ENCODE measurements at places on chromosomes 7 and 10.

DNA sequence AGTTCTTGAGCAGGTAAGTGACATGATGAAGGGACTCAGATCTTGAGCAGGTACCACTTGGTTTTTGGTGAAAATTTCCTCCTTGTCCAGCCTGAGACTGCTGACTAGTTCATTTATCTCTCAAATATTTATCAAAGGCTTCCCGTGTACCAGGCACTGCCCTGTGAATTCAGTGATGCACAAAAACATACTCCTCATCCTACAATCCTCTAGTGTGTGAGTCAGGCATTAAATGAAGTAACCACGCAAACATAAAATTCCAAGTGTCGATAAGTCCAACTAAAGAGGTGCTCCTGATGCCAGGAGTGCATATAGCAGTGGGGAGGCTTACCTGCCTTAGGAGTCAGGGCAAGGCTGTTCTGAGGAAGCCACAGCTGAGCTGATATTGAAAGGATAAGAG is 41.5 kb upstream of the LBX1 start:
- no peaks in the 10 kb centered on the region for H3K27me3 ChIP-seq
- no peak overlapping the region for H3K27ac ChIP-seq
- H3K4me3 ChIP-seq = no peak overlapping the region

- no peak overlapping the region for H3K4me3 ChIP-seq
- no peak for DNase-seq
- H3K36me3 ChIP-seq = no peaks in the 10 kb centered on the region
- no peak overlapping the region for H3K27ac ChIP-seq
- no peaks in the 10 kb centered on the region for H3K4me1 ChIP-seq
- no peaks in the 10 kb centered on the region for H3K27me3 ChIP-seq
Measured at GRCh38 chr7:79529214-79529880, 75.9 kb upstream of the MAGI2 start.

GRCh38 chr7:133070562-133070961 is 11.3 kb downstream of the CHCHD3 start:
- H3K27ac ChIP-seq = no peak overlapping the region
- DNase-seq = no peak
- no peaks in the 10 kb centered on the region for H3K27me3 ChIP-seq
- no peaks in the 10 kb centered on the region for H3K36me3 ChIP-seq

DNA sequence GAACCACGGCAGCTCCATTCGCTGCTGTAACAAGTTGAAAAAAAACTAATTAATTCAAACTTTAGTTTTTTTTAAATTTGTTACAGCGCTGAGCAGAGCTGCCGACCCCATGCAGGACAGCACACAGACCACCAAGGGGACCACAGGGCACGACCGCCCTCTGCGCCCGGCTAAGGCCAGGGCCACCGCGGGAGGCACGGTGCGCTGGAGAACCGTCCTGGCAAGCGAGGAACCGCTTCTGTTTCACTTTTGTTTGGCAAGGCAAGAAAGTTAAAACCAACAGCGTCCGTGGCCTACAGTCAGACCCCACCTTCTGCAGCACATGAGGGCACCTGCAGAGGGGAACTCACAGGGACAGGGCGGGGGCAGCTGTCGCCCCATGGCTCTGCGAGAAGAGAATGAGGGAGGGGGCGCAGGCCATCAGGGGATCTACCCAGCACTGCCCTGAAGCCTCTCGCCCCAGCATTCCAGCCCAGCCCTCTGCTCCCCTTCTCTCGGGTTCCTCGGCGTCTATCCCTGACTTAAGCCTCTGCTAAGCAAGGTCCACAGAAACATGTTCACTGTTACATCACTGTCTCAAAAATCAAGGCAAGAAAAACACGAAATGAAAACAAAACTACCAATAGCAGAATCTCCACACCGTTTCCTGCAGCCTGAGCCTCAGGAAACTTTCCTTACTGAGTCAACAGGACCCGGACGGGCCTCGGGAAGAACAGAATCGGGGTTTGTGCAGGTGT is 204.4 kb downstream of the DIP2C start:
- no peak for DNase-seq
- no peak overlapping the region for H3K4me3 ChIP-seq
- H3K27ac ChIP-seq = peak overlapping the region; percentile 63
- H3K36me3 ChIP-seq = no peaks in the 10 kb centered on the region

- no peak overlapping the region for H3K4me3 ChIP-seq
- H3K4me1 ChIP-seq = peaks cover 12% of the 10 kb centered on the region
- H3K36me3 ChIP-seq = no peaks in the 10 kb centered on the region
- DNase-seq = no peak
- no peak overlapping the region for H3K27ac ChIP-seq
- H3K27me3 ChIP-seq = no peaks in the 10 kb centered on the region
Measured at GRCh38 chr10:114102256-114102655, 58.6 kb downstream of the ADRB1 start.

- H3K36me3 ChIP-seq = no peaks in the 10 kb centered on the region
- DNase-seq = peak; percentile 70
- no peaks in the 10 kb centered on the region for H3K27me3 ChIP-seq
- no peaks in the 10 kb centered on the region for H3K4me1 ChIP-seq
Measured at GRCh38 chr10:70758757-70759514, 26.2 kb downstream of the TBATA start.

DNA sequence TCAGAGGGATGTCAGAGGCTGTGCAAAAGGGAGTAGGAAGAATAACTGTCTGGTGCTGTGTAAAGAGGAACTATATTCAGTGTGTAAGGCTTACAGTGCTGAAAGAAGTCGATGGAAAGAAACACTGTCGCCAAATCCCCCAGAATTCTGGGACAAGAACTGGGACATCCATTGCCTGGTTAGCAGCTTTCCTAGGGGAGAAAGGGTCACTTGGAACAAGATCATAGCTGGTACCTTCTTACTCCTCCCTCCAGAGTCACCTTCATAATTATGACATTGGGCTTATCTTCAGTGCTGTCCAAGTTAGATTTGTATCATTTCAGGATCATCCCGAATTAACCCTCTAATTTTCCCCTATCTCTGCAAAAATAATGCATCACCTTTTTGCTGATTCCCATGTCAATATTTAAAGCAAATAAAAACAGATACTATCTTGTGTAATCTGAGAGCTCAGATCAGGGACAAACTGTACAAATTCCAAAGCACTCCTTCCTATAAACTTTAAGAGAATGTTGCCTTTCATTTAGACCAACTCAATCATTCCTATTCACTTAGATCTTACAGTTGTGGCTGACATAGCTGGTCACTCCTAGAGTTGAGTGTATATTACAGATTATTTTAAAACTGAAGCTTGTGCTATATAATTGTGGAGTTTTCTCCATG is 96.5 kb downstream of the DNAH11 start:
- no peak overlapping the region for H3K4me3 ChIP-seq
- no peak overlapping the region for H3K27ac ChIP-seq
- no peak for DNase-seq
- no peaks in the 10 kb centered on the region for H3K4me1 ChIP-seq
- no peaks in the 10 kb centered on the region for H3K36me3 ChIP-seq

DNA sequence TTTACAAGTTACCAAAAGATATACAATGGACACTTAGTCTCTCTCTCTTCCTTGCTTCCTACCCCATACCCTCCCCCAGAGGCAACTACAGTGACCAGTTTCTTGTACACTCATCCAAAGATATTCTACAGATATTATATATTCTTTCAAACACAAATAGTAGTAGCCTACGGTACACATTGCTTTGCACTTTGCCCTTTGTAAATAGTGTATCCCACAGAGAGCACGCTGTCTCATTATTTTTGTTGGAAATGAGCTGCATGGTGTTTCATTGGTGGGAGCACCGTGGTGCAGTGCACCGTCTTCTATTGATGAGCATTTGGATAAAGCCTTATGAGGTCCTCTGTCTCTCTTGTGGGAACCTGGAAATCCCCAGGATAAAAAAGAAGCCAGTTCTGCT is 24.2 kb downstream of the STRA8 start:
- H3K36me3 ChIP-seq = no peaks in the 10 kb centered on the region
- H3K27ac ChIP-seq = no peak overlapping the region
- peaks cover 5% of the 10 kb centered on the region for H3K4me1 ChIP-seq
- H3K4me3 ChIP-seq = no peak overlapping the region
- no peak for DNase-seq

- no peak overlapping the region for H3K4me3 ChIP-seq
- H3K36me3 ChIP-seq = no peaks in the 10 kb centered on the region
- no peak for DNase-seq
- H3K27ac ChIP-seq = no peak overlapping the region
Measured at GRCh38 chr7:103887853-103888602, 101.4 kb downstream of the RELN start.

DNA sequence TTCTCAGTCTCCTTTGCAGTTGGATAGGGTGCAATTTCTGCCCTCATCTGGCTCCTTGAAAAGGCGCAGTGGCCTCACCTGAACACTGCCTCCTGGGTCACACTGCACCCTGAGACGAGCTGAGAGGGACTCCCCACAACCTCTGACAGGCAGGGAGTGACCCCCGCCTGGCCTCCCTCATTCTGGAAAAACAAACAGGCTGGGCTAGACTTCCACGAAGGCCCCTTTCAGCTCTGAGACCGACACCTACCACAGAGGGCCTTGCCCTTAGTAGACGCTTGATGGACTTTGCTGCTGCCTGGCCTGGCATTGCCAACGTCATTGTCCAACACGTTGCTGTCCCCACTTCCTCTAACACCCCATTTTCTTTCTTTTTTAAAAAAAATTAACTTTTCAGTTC is 8.6 kb downstream of the FAM241B start:
- H3K4me1 ChIP-seq = no peaks in the 10 kb centered on the region
- H3K4me3 ChIP-seq = no peak overlapping the region
- no peak overlapping the region for H3K27ac ChIP-seq
- no peaks in the 10 kb centered on the region for H3K36me3 ChIP-seq
- no peaks in the 10 kb centered on the region for H3K27me3 ChIP-seq
- DNase-seq = no peak

GRCh38 chr10:105714728-105715127 is 1073.6 kb downstream of the SORCS3 start:
- H3K4me1 ChIP-seq = peaks cover 14% of the 10 kb centered on the region
- H3K27ac ChIP-seq = no peak overlapping the region
- no peak for DNase-seq
- no peaks in the 10 kb centered on the region for H3K36me3 ChIP-seq

GRCh38 chr10:45673074-45673648 is 589 bp upstream of the ZFAND4 start:
- H3K4me1 ChIP-seq = peaks cover 15% of the 10 kb centered on the region
- peak; percentile 57 for DNase-seq
- H3K36me3 ChIP-seq = no peaks in the 10 kb centered on the region
- H3K27me3 ChIP-seq = no peaks in the 10 kb centered on the region
- peak overlapping the region; percentile 77 for H3K27ac ChIP-seq

DNA sequence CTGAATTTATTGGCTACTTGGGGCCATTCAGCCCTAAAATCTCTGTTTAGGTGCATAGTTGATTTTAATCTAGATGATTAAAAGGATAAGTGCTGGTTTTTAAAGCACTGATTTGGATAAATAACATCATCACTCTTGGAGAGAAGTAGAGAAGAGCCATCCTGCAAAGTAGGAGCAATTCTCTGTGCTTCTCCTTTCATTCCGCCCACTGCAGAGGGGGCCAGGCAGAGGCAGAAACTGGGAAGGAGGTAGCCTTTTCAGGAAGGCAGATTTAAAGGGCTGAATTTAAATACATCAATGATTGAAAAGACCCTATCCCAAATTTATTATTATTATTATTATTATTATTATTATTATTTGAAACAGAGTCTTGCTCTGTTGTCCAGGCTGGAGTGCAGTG is 14.1 kb downstream of the MAP3K8 start:
- DNase-seq = no peak
- no peaks in the 10 kb centered on the region for H3K27me3 ChIP-seq
- no peak overlapping the region for H3K4me3 ChIP-seq

DNA sequence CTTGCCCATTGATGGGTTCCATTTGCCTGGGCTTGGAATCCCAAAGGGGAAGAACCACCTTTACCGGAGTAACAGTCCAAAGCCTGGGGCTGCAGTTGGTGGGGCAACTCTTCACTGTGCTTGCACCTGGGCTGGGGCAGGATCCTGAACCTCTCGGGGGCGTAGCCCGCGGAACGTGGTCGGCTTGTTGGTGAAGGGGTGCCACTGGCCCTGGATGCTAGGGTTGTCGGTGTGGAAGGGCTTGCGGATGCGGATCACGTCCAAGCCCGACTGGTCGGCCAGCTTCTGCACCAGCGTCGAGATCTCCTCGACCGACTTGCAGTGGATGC is 710 bp downstream of the MRPL43 start:
- H3K36me3 ChIP-seq = peaks cover 7% of the 10 kb centered on the region
- peaks cover 50% of the 10 kb centered on the region for H3K4me1 ChIP-seq
- no peaks in the 10 kb centered on the region for H3K27me3 ChIP-seq
- peak overlapping the region; percentile 46 for H3K4me3 ChIP-seq
- no peak for DNase-seq

GRCh38 chr10:121042342-121042741 is 191.2 kb downstream of the WDR11 start:
- H3K36me3 ChIP-seq = no peaks in the 10 kb centered on the region
- H3K27me3 ChIP-seq = no peaks in the 10 kb centered on the region
- no peak overlapping the region for H3K27ac ChIP-seq

GRCh38 chr7:105478606-105479005 is 43.5 kb downstream of the PUS7 start:
- H3K27ac ChIP-seq = no peak overlapping the region
- DNase-seq = no peak
- H3K36me3 ChIP-seq = no peaks in the 10 kb centered on the region
- H3K27me3 ChIP-seq = no peaks in the 10 kb centered on the region
- H3K4me1 ChIP-seq = no peaks in the 10 kb centered on the region

DNA sequence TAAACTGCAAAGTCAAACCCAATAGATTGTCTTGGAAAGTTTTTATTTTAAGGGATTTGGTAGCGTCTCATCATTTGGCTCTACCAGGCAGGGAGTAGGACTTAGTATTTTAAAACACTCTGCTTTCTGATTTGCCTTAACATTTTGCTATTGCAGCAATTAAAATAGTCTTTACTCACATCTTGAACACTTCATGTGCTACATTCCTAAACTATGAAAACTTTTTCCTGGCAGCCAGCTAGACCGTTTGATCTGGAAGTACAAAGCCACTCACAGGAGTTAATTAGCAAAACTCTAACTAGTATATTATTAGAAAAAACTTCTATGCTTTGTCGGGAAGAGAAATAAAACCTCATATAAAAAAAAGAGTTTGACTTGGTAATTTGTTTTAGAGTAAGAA is 111.4 kb downstream of the TFPI2 start:
- no peaks in the 10 kb centered on the region for H3K27me3 ChIP-seq
- no peak for DNase-seq
- H3K4me1 ChIP-seq = no peaks in the 10 kb centered on the region
- H3K27ac ChIP-seq = no peak overlapping the region
- no peaks in the 10 kb centered on the region for H3K36me3 ChIP-seq

DNA sequence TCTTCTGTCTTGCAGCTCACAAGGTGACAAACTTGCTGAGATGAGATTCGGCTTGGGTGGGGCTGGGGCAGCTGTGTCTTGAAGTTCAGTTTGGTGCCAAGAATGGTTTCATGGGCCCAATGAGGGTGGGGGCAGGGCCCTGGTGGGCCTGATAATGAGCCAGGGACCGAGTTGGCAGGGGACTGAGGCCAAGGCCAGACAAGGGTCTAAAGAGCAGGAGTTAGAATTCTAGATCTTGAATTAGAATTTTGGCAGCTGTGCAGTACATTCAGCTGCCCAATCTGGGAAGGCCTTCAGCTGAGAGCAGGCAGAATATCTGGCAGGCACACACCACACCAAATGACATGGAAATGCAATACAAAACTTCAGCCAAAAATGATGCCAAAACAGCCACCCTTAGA is 1.5 kb upstream of the JAZF1 start:
- H3K27ac ChIP-seq = no peak overlapping the region
- no peaks in the 10 kb centered on the region for H3K27me3 ChIP-seq
- peaks cover 20% of the 10 kb centered on the region for H3K4me1 ChIP-seq
- no peaks in the 10 kb centered on the region for H3K36me3 ChIP-seq
- no peak overlapping the region for H3K4me3 ChIP-seq
- DNase-seq = no peak

Measured in body of pancreas (tissue), 4 donors.